Mesenchymal stem cell (in vitro differentiated cells and primary cell): ENCODE measurements at places on chromosomes 13 and 19.

DNA sequence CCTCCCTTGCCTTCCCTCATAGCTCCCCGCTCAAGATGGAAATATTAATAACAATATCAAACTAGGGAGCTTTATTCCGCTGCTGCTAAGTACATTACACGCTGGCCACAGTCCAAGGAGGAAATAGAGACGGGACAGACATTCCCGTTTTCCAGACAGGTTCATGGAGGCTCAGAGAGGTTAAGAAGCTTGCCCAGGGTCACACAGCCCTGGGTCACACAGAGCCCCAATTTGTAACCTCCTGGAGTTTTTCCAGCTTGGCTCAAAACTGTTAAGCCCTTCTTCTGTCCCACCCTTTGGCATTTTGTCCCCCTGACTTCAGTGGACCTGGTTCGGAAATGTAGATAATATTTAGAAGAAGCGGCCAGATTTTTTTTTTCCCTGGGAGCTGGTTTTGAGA, 2.0 kb downstream of the BICRA start:
- no peak for DNase-seq
- peaks cover 29% of the 10 kb centered on the region for H3K4me1 ChIP-seq
- H3K27ac ChIP-seq: peak overlapping the region; percentile 39
- H3K36me3 ChIP-seq: peaks cover 20% of the 10 kb centered on the region
- no peak overlapping the region for H3K4me3 ChIP-seq
- H3K27me3 ChIP-seq: no peaks in the 10 kb centered on the region

GRCh38 chr19:36151144-36152018, 866 bp downstream of the COX7A1 start:
- no peak for DNase-seq
- H3K4me1 ChIP-seq: peaks cover 6% of the 10 kb centered on the region
- no peak overlapping the region for H3K27ac ChIP-seq
- no peaks in the 10 kb centered on the region for H3K27me3 ChIP-seq
- H3K4me3 ChIP-seq: peak overlapping the region; percentile 83
- peaks cover 43% of the 10 kb centered on the region for H3K36me3 ChIP-seq

GRCh38 chr19:19053508-19054314, 10.1 kb upstream of the SLC25A42 start:
- H3K4me1 ChIP-seq: peaks cover 5% of the 10 kb centered on the region
- no peak overlapping the region for H3K4me3 ChIP-seq
- H3K27me3 ChIP-seq: no peaks in the 10 kb centered on the region
- peak; percentile 52 for DNase-seq
- no peak overlapping the region for H3K27ac ChIP-seq

DNA sequence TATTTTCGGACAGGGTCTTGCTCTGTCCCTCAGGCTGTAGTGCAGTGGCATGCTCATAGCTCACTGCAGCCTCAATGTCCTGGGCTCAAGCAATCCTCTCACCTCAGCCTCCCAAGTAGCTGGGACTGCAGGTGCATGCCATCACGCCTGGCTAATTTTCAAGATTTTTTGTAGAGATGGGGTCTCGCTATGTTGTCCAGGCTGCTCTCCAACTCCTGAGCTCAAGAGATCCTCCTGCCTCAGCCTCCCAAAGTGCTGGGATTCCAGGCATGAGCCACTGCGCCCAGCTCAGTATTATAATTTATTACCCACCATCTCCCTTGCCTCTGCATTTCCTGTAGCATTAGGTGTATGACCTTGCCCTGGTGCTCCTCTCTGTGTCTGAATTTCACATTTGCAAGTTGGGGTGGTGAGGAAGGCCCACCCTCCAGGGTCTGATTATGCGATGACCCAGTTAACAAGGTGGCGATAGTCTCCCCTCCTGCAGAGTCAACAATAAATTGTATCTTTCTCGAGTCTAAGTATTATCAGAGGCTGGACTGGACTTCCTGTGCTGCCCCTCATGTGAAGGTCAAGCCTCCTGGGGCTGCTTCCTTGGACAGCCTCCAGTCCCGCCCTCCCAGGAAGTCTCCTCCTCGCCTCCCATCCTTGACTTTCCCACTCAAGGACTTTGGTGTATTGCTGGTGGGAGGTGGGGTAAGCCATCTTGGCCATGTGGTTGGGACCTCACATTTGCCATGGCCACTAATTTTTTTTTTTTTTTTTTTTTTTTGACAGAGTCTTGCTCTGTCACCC, 1.5 kb upstream of the TUBB4A start:
- H3K36me3 ChIP-seq: no peaks in the 10 kb centered on the region
- peaks cover 31% of the 10 kb centered on the region for H3K27me3 ChIP-seq
- no peak overlapping the region for H3K27ac ChIP-seq
- no peak overlapping the region for H3K4me3 ChIP-seq
- no peak for DNase-seq

DNA sequence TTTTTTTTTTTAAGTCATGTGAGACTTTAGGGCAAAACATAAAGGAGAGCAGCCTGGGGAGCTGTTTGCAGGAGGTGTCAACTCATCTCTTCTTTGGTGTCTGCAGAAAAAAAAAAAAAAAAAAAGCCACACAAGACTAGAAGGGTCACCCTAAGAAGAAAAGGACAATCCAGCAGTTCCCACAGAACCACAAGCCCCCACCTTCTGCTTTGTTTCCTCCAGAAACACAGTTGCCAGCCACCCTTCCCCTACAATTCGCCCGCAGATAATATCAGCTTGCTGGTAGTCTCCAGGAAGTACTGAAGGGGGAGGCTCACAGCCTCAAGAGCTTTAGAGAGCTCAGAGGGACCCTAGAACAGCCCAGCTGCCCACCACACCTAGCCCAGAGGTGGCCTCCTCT, 22.3 kb upstream of the ZBTB7A start:
- peaks cover 45% of the 10 kb centered on the region for H3K36me3 ChIP-seq
- H3K4me3 ChIP-seq: no peak overlapping the region
- no peak for DNase-seq
- no peaks in the 10 kb centered on the region for H3K27me3 ChIP-seq
- H3K27ac ChIP-seq: no peak overlapping the region

GRCh38 chr19:5352229-5352763, 11.7 kb upstream of the PTPRS start:
- no peak overlapping the region for H3K27ac ChIP-seq
- H3K4me1 ChIP-seq: no peaks in the 10 kb centered on the region
- H3K27me3 ChIP-seq: peaks cover 26% of the 10 kb centered on the region
- no peaks in the 10 kb centered on the region for H3K36me3 ChIP-seq
- no peak overlapping the region for H3K4me3 ChIP-seq
- peak; percentile 40 for DNase-seq

GRCh38 chr19:50838239-50838638, 4.9 kb upstream of the KLK15 start:
- no peak overlapping the region for H3K27ac ChIP-seq
- H3K27me3 ChIP-seq: peaks cover 49% of the 10 kb centered on the region
- no peaks in the 10 kb centered on the region for H3K36me3 ChIP-seq
- no peak overlapping the region for H3K4me3 ChIP-seq
- H3K4me1 ChIP-seq: no peaks in the 10 kb centered on the region

- H3K4me3 ChIP-seq: no peak overlapping the region
- H3K36me3 ChIP-seq: no peaks in the 10 kb centered on the region
- no peaks in the 10 kb centered on the region for H3K27me3 ChIP-seq
- no peak overlapping the region for H3K27ac ChIP-seq
- H3K4me1 ChIP-seq: peaks cover 4% of the 10 kb centered on the region
- DNase-seq: no peak
Observed at GRCh38 chr13:32028711-32029110, 2.9 kb upstream of the FRY start.

GRCh38 chr13:20686863-20687579, 16.5 kb upstream of the IL17D start:
- H3K27me3 ChIP-seq: peaks cover 8% of the 10 kb centered on the region
- no peak for DNase-seq
- no peaks in the 10 kb centered on the region for H3K4me1 ChIP-seq
- peaks cover 2% of the 10 kb centered on the region for H3K36me3 ChIP-seq
- no peak overlapping the region for H3K27ac ChIP-seq
- H3K4me3 ChIP-seq: no peak overlapping the region

GRCh38 chr13:94205896-94206295, 273.6 kb downstream of the DCT start:
- H3K4me3 ChIP-seq: no peak overlapping the region
- DNase-seq: no peak
- H3K27ac ChIP-seq: no peak overlapping the region
- no peaks in the 10 kb centered on the region for H3K27me3 ChIP-seq
- H3K36me3 ChIP-seq: no peaks in the 10 kb centered on the region

DNA sequence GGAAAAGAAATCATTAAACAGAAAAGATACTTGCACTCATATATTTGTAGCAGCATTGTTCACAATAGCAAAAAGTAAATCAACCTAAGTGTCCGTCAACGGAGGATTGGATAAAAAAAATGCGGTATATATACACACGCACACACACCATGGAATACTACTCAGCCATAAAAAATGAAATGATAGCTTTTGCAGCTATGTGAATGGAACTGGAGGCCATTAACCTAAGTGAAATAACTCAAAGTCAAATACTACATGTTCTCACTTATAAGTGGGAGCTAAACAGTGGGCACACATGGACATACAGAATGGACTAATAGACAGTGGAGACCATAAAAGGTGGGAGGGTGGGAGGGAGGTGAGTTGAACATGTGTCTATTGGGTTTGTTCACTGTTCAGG, 18.4 kb downstream of the WBP4 start:
- H3K36me3 ChIP-seq: peaks cover 24% of the 10 kb centered on the region
- DNase-seq: no peak
- no peak overlapping the region for H3K27ac ChIP-seq
- H3K4me1 ChIP-seq: no peaks in the 10 kb centered on the region

GRCh38 chr19:15790096-15790495, 2.6 kb downstream of the OR10H5 start:
- H3K36me3 ChIP-seq: no peaks in the 10 kb centered on the region
- no peak overlapping the region for H3K27ac ChIP-seq
- H3K4me1 ChIP-seq: no peaks in the 10 kb centered on the region
- peaks cover 7% of the 10 kb centered on the region for H3K27me3 ChIP-seq
- DNase-seq: no peak

DNA sequence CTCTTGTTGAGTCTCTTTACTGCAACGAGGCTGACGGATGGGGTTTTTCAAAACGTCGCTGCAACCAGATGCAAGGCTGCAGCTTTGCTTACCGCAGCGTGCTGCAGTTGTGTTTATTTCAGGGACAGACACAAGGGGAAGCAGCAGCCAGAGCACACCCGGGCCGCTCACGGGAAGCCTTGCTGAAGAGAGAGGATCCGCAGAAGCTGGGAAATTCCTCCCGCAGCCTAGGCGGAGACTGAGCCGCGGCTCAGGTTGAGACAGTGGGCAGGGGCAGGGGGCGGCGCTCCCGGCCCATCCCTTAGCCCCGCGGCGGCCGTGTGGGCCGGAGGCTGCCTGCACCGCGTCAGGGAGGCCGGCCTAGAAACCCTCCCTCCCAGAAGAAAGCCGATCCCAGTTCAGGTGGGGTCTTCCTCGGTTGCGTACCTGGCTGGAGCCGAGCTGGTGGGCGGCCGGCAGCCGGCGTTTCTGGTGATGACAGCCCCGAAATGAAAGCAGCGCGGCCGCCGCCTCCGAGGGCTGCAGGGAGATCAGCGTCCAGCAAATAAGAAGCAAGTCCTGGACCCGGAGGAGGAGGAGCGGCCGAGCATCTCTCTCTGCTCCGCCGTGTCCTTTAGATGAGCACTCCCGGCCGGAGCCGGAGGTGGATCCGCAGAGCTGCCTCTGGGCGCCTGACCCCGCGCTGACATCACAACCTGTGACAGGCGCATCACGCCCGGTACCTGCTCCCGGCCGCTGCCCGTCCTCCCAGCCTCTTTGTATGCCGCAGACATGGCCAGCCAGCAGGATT, at the start of gene FRY:
TSS of gene FRY (plus strand) at position 750 of the 790 bp plus-strand sequence. CDS start at position 772, 22 bp downstream.
- no peak within 1 kb of the TSS for H3K27ac ChIP-seq
- no peaks in the 10 kb centered on the region for H3K36me3 ChIP-seq
- peaks cover 4% of the 10 kb centered on the region for H3K4me1 ChIP-seq
- no peaks in the 10 kb centered on the region for H3K27me3 ChIP-seq
- peak; percentile 82 for DNase-seq

- H3K27ac ChIP-seq: no peak overlapping the region
- DNase-seq: peak; percentile 51
- H3K4me3 ChIP-seq: no peak overlapping the region
- no peaks in the 10 kb centered on the region for H3K36me3 ChIP-seq
- H3K4me1 ChIP-seq: no peaks in the 10 kb centered on the region
Observed at GRCh38 chr13:44212633-44213396, 160.8 kb upstream of the SERP2 start.

DNA sequence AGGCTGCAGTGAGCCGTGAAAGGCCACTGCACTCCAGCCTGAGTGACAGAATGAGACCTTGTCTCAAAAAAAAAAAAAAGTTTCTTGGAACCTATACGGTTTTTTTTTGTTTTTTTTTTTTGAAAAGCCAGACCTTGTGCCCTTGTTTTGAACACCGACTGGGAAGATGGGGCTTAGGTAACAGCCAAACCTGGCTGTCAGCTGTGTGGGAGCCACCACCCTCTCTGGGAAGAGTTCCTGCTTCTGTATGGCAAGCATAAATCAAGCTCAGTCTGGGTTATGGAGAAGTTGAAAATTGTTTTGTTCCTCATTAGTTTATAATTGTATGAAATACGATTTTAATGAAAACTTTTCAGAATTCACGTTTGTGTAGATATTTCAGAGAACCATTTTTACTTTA, 39.5 kb downstream of the MPHOSPH8 start:
- peaks cover 2% of the 10 kb centered on the region for H3K4me1 ChIP-seq
- peaks cover 95% of the 10 kb centered on the region for H3K36me3 ChIP-seq
- DNase-seq: no peak
- no peak overlapping the region for H3K27ac ChIP-seq

DNA sequence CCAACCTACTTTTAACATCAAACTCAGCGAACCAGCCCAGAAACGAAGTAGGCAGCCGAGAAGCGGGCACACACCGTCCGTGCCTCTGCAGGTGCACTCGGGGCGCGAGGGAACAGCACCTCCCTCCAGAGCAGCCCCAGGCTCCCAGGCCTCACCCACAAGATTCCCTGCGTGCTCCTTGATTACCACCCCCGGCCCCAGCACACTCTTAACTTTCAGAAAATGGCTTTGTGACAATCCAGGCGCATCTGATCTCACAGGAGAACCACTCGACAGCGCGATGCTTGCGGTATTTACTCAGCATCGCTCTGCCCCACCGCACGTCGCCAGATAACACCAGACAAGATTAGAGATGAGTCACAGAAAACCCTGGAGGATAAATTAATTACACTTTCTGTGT, 134.9 kb upstream of the SPACA7 start:
- no peaks in the 10 kb centered on the region for H3K27me3 ChIP-seq
- no peak overlapping the region for H3K4me3 ChIP-seq
- no peaks in the 10 kb centered on the region for H3K4me1 ChIP-seq
